ENCODE measurements at places on chromosomes 6 and 20.

- DNase-seq, result no peak
These were observed 772.1 kb upstream of the FLRT3 start for GRCh38 chr20:15109494-15109893.

DNA sequence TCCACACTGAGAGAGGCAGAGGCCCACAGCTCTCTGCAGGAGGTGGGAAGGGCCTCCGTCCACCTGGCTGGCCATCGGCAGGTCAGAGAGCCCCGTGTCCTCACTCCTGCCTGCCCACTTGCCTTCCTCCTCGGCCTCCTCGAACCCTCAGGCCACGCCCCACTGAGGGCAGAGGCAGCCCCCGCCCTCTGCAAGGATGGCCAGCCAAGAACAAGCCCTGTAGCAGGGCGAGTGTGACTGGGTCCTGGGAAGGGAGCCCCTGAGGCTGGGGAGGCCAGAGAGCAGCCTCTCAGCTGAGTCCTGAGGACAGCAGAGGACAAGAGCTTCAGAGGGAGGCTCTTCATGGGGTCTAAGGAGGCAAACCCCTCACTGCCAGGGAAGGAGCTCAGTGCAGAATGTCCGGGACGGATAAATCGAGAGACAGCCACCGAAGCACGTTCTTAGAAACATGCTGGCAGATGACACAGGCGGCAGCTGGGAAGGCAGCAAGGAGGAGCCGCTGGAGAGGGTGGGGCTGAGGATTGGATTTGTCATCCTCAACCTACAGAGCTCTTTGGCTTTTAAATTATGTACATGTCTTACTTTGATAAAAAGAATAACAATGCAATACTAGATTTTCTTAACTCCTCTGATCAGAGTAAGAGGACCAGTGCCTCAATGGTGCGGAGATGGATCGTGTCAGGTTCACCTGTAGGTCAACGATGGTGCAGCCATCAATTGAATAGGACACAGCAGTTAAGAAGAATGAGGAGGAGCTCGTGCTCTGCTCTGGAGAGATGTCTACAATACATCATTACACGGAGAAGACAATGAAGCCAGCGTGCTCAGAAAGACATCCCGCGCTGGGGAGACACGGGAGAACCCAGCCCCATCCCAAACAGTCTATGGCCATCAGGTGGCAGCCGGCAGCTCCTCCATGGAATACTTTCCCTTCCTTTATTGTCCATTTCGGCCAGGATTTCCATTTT lies 53.0 kb downstream of the GNAS-AS1 start:
- DNase-seq, result no peak

DNA sequence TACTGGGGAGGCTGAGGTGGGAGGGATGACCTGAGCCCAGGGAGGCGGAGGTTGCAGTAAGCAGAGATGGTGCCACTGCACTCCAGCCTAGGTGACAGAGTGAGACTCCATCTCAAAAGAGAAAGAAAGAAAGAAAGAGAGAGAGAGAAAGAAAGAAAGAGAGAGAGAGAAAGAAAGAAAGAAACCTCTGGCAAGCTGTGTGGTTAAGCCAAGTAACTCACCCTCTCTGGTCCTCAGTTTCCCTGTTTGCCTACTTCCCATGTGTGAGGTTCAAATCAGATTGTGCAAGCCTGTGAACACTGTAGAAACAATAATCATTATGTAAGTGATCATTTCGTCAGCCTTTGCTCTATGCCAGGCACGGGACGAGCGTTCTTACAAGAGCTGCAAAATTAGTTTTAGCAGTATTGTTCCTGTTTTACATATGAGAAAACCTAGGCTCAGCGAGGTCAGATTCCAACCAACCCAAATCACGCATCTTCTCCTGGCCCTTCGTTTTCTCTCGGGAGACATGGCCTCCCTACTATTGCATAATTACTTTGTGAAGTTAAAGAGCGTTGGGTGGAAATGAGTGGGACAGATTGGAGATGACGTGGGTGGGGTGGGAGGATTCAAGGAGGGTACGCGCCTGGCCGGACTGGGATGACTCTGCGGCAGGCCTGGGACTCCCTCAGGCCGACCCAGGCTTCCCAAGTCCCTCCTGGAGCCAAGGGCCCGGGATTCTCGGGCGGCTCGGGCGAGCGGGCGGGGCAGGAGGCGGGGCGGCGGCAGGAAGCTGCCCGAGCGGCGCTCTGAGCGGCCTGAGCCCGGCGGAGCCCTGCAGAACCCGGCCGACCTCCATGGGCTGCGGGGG lies at the start of gene SNX21:
SNX21 (plus strand) TSS at position 770 of the 853 bp plus-strand sequence. CDS start 121 bp downstream, outside the sequence.
- DNase-seq, result no peak

GRCh38 chr6:4780360-4780812 lies 4.2 kb downstream of the CDYL start:
- no peak for DNase-seq

GRCh38 chr20:37394543-37395409 lies 48.8 kb downstream of the SRC start:
- no peak for DNase-seq

DNA sequence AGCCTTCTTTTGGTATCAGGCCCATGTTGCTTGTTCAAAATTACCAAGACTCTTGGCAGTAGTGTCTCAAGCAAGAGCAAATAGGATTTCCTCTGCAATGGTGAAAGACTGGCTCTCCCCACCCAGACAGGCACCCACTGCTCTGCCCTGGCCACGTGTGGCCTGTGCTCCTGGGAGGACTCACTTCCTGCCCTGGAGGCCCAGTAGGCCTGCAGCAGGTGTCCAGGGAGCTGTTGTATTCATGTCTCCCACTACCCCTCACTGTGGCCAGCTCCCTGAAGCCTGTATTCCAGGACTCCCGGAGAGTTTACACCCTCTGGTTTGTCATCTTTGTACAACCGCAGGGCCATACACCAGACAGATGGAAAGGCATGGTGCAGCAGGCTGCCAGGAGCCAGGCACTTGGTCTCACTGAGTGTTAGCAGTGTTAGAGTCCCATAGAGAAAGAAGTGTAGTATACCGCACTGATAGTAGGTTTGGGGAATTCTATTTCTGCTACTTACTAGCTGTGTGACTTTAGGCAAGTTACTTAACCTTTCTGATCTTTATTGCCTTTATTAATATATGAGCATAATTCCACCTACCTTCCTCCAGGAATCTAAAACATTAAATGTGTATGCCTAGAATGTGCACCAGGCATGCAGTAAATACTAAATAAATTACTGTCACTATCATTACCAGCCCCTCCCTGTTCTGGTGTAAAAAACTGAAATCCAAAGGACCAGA lies 159.7 kb downstream of the TMEM242 start:
- no peak for DNase-seq

GRCh38 chr6:33824461-33825154 lies 20.8 kb upstream of the MLN start:
- no peak for DNase-seq

DNA sequence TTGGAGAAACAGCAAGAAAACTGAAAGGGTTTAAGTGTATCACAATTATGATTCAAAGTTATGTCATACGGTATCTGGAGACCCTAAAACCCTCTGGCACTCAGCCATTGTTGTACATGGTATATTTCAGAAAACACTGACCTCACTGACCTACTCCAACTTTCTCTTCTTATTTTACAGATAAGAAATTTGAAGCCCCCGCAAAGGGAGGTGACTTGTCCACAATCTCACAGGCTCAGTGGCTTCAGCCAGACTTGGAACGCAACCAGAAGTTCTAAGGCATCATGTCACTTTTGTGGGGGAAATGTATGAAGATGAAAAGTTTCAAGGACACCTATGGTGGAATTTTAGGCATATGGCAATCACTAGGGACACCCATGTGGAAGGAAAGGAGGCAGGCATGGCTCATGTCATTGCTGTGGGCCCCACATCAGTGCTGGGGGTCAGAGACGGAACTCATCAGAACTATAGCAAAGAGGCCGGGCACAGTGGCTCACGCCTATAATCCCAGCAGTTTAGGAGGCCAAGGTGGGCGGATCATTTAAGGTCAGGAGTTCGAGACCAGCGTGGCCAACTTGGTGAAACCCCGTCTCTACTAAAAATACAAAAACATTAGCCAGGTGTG lies 5.2 kb upstream of the TRIB3 start:
- no peak for DNase-seq

DNA sequence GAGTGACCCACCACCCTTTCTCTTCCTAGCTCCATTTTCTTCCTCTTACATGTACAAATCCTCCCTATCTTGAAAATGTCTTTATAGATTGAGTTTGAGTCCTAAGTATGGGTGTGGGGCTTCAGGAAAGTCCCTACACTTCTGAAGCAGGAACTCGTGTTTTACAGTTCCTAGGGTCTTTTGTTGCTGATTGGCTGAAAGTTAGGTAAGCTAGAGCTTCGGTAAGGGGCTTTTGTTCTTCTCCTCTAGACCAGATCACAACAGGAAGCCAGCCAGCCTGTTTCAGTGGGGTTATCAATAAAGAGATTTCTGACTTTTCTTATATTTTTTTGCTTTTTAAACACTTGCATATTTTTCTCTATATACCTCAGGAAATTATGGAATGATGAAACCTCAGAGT lies 51.3 kb downstream of the CNR1 start:
- no peak for DNase-seq

- DNase-seq, result no peak
These were observed 21.6 kb upstream of the PI3 start for GRCh38 chr20:45153147-45153546.

GRCh38 chr6:44535446-44535845 lies 147.9 kb downstream of the CDC5L start:
- DNase-seq, result no peak

DNA sequence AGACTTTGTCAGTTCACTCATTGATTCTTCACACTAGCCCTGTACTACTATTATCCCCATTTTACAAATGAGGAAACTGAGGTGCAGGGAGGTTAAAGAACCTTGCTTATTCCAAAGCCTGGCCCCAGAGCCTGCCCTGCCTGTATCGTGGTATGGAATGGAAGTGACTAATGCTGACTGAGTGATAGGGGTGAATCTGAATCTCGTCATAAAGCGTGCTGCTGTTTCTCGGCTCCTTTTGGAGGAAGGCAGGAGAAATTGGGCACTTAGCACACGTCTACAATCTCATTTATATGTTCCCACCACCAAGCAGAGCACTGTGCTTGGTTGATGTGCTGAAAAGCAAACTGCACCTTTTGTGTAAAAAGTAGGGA lies 17.1 kb downstream of the GFRA4 start:
- no peak for DNase-seq

DNA sequence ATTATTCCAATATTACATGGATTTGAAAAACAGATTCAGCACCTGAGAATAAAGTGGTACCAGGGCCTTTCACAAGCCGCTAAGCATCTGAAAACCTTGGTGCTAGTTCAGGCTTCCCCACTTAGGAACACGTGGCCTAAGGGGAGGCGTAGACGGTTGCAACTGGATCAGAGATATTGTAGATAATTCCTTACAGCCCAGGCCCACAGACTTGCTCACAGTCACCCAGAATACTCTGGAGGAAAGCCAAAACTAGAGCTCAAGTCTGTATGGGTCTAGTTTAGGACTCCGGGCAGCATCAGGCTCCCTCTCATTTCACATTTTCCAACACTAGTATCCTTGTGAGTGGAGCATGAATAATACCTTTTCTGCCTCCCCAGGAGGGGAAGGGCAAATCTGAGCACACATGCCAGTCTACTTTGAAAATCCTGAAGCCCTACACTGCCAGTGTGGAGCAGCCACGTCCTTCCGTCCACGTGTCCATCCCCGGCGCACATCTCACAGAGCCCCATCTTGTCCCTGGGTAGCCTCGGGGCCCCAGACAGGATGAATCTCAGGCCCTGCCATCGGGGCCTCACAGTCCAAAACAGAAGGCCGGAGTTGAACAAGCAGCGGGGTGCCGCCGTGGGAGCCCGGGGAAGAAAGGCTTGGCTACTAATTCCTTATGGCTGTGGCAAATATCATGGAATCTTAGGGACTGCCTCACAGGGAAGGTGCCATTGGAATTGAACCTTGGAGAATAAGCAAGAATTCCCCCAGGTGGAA lies 299.3 kb downstream of the NRN1 start:
- no peak for DNase-seq

DNA sequence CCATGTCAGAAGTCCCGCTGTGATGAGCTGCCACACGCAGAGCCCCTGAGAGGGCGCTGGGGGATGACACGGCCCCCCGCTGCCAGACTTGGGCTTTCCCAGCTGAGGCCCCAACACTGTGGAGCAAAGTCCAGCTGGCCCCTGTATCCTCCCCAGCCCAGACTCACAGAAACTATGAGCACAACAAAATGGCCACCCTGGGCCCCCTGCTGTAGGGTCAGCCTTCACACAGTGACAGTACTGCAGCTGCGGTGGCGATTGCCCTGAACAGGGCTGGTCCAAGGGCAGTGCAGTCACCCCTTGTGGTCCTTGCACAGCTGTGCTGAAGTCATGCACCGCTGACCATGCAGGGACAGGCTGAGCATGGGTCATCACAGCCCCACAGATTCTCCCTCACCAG lies 78.2 kb upstream of the CST7 start:
- no peak for DNase-seq

DNA sequence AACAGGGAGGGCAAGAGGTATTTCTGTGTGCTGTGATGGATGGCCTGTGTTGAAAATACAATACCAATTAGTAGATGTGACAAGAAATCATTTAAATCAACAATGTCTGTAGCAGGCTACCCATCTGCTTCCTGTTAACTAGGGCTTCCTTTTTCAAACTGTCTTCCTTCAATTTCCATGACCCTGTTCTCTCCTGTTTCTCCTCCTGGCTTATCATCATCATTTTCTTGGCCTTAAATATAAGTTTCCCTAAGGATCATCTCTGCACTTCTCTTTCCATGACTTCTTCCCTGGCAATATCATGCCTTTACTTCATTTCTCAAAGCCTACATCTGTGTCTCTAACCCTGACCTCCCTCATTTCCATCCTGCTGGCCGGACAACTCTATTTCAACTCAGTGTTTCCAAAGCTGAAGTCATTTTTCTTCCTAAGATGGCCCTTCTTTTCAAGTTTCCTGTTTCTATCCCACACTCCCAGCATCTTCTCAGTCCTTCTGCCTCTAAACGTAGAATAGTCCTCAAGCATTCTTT lies 18.2 kb downstream of the ZC2HC1B start:
- no peak for DNase-seq

- no peak for DNase-seq
These were observed 5.2 kb downstream of the KIAA0408 start for GRCh38 chr6:127453845-127454619.

- no peak for DNase-seq
These were observed 18.7 kb downstream of the SOX4 start for GRCh38 chr6:21612067-21612745.

- no peak for DNase-seq
These were observed 47.1 kb upstream of the GATA5 start for GRCh38 chr20:62522748-62523396.

Data from GF-D8 (cell line).